ENCODE measurements at places on chromosomes 12 and 14.

GRCh38 chr14:44565968-44566367, 58.9 kb upstream of the FSCB start:
- no peak for DNase-seq

- no peak for DNase-seq
Measured at GRCh38 chr14:99731547-99732435, 47.7 kb downstream of the CYP46A1 start.

DNA sequence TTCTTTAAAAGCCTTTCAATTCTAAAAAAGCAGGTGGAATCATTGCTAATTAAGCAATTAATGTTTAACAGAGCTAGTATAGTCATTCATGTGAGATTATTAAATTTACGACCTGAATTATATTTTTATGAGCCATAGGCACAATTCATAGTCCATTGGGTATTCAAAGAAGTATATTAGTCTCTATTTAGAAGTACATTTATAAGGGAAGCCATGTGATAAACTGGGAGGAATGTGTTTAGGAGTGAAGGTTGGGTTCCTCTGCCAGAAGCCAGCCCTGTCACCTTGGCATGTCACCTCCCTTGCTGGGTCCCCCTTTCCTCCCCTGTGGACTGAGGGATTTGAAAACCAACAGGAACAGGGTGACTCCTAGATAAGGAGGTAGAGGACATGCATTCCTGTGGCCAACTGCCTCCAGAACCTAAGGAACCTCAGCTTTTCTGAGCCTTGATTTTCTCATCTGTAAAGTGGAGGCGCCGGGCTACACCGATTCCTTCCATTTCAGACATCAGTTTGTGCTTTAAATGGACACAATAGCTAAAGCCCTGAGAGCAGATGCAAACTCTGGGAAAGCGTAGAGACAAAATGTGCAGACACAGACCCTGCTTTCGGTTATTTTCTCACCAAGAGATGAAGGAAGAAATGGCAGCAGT, 5.4 kb upstream of the KRT2 start:
- no peak for DNase-seq

GRCh38 chr12:109202770-109203169, 86.4 kb downstream of the ACACB start:
- no peak for DNase-seq

- DNase-seq = no peak
Measured at GRCh38 chr12:131115766-131116467, 162.2 kb downstream of the ADGRD1 start.

GRCh38 chr12:131147894-131148293, 194.2 kb downstream of the ADGRD1 start:
- DNase-seq = peak; percentile 96

- DNase-seq = no peak
Measured at GRCh38 chr14:101114726-101115515, 211.4 kb upstream of the RTL1 start.

Data from suppressor macrophage (primary cell).